ENCODE measurements at places on chromosomes 5 and 9.

DNA sequence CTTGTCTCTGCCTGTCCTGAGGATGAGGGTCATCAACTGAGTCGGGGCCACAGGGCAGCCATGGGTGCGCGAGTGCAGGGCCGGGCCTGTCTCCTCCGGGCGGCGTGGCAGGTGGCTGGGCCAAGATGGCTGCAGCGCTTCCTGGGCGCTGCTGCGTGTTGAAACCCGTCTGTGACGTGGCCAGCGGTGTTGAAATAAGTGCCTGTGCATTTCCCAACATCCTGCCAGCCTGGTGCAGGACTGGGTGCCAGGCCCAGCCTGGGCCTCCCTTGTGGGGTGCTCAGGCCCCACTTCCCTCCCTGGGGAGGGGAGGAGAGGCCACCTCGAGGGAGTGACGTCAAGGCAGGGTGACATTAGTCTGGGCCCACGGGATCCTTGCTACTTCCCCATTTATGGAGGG lies 45.5 kb downstream of the RXRA start:
- DNase-seq, result no peak

DNA sequence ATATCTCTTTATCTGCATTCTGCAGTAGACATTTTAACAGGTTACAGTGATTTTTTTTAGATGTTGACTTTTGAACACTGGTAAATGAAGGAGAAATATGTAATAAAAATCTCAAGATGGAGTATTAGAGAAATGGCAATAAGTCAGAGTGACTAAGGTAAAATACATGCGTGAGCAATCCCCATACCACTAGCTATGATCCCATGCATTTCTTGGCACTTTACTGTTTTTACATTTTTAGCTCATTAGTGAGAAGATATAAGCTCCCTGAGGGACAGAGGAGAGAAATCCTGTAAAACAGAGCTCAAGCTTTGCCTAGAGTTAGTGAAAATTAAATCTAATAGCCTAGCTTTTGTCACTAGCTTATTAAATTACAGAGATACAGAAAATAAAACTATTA lies 181.9 kb upstream of the TRPM3 start:
- no peak for DNase-seq

- DNase-seq, result no peak
These were observed 211.1 kb downstream of the DTWD2 start for GRCh38 chr5:118777189-118777736.

GRCh38 chr5:178330791-178331404 lies 98.3 kb upstream of the PHYKPL start:
- DNase-seq, result no peak

GRCh38 chr5:43386960-43387362 lies 25.2 kb downstream of the CCL28 start:
- DNase-seq, result no peak

GRCh38 chr9:98942906-98943681 lies 613 bp upstream of the COL15A1 start:
- DNase-seq, result no peak

DNA sequence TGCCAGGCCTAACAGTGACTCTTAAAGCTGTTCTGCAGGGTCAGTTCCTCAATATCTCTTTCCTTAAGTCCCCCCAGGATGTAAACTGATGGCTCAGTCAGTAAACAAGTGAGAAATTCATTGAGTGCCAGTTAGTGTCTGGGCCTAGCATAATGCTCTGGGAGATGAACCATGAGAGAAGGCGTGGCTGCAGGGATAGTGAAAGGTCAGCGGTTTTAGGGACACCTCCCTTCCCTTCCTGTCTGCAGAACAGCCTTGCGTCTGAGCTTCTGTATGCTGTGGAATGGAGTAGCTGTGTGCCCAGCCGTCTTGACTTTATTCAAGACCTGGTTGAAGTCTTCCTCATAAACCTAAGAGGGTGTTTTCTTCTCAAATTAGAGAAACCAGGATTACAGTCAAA lies 46.7 kb upstream of the DMRT3 start:
- no peak for DNase-seq

- DNase-seq, result no peak
These were observed 3.2 kb downstream of the SH3RF2 start for GRCh38 chr5:145939540-145940065.

GRCh38 chr9:21060919-21061561 lies 16.7 kb downstream of the IFNB1 start:
- DNase-seq, result no peak

DNA sequence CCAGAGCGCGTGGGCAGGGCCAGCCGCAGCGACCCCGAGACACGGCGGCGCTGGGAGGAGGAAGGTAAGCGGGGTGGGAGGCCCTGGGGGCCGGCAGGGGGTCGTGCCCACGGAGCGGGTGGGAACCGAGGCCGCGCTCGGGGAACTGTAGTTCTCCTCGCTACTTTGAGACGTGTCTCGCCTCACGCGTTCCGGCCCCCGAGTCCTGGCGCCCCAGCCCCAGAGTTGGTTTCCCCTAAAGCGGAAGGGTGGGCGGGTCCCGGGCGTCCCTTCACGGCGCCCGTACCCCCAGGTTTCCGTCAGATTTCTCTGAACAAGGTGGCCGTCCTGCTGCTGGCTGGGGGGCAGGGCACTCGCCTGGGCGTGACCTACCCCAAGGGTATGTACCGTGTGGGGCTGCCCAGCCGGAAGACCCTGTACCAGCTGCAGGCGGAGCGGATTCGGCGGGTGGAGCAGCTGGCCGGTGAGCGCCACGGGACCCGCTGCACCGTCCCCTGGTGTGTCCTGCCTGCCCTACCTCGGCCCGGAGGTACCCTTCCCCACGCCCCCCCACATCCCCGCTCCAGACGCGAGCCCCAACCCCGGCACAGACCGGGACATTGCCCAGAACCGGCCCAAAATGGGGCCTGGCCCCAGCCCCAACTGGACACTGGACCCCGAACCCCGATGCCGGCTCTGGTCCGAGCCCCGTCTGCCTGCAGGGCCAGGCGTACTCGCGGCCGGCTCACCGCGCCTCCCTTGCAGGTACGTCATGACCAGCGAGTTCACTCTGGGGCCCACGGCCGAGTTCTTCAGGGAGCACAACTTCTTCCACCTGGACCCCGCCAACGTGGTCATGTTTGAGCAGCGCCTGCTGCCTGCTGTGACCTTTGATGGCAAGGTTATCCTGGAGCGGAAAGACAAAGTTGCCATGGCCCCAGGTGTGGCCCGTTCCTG lies 709 bp downstream of the UAP1L1 start:
- no peak for DNase-seq

- DNase-seq, result no peak
These were observed 382.7 kb upstream of the CDH10 start for GRCh38 chr5:25027526-25027925.

DNA sequence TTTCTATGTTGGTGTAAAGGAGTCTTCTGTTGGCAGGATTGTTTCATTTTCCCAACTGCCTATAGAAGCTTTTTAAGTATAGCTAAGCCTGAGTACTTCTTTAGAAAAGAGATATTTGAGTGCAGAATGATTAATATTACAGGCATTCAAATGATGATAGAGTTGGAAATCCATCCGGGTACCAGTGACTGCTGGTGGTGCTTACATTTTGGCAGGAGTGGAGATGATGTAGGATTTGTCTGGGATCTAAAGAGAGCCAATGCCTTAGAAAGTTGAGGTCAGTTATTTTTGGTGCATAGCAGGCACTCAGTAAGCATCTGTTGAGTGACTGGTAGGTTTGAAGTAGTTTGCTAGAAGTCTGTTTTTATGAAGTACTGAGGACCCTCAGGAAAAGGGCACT lies 433.5 kb downstream of the DMAC1 start:
- no peak for DNase-seq

- no peak for DNase-seq
These were observed 401.9 kb upstream of the GRIA1 start for GRCh38 chr5:153088538-153088937.

- peak; percentile 35 for DNase-seq
These were observed 156.8 kb upstream of the TBC1D2 start for GRCh38 chr9:98412101-98412842.

DNA sequence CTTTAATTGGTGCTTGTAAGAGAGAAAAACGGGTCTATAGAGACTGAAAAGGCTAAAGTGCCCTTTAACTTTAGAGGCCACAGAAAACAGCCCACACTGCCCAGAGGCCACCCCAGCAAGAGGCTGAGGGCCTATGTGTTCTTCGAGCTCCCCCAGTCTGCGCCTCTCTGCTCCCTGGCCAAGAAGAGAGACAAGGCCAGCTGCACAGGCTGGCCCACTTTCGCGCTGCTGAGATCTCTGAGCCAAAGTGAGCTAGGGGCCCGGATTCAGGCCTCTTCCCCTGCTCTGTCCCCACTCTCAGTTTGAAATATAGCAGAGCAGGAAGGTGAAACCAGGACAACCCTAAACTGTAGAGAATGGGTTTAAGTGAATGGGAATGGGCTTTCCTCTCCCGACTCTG lies 132.0 kb upstream of the TRIM32 start:
- DNase-seq, result no peak

DNA sequence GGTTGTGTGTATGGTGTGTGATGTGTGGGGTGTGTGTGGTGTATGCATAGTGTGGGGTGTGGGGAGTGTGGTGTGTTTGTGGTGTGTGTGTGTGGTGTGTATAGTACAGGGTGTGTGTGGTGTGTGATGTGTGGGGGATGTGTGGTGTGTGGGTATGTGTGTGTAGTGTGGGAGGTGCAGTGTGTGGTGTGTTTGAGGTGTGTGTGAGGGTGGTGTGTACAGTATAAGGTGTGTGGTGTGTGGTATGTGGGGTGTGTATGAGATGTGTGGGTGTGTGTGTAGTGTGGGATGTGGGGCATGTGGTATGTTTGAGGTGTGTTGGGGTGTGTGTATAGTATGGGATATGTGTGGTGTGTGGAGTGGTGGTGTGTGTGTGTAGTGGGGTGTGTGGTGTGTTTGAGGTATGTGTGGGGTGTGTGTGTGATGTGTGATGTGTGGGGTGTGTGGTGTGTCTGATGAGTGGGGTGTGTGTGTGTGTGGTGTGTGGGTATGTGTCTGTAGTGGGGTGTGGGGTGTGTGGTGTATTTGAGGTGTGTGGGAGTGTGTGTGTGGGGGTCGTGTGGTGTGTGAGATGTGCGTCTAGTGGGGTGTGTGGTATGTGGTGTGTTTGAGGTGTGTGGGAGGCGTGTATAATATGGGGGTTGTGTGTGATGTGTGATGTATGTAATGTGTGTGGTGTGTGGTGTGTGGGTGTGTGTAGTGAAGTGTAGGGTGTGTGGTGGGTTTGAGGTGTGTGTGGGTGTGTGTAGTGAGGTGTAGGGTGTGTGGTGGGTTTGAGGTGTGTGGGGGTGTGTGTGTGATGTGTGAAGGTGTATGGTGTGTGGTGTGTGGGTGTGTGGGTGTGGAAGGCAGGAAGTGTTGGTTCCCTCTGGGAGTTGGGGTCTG lies 8.6 kb downstream of the ECSCR start:
- DNase-seq, result no peak

DNA sequence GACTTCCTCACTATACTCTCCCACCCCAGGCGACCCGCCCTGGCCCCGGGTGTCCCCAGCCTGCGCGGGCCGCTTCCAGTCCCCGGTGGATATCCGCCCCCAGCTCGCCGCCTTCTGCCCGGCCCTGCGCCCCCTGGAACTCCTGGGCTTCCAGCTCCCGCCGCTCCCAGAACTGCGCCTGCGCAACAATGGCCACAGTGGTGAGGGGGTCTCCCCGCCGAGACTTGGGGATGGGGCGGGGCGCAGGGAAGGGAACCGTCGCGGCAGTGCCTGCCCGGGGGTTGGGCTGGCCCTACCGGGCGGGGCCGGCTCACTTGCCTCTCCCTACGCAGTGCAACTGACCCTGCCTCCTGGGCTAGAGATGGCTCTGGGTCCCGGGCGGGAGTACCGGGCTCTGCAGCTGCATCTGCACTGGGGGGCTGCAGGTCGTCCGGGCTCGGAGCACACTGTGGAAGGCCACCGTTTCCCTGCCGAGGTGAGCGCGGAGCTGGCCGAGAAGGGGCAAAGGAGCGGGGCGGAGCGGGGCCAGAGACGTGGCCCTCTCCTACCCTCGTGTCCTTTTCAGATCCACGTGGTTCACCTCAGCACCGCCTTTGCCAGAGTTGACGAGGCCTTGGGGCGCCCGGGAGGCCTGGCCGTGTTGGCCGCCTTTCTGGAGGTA lies 2.1 kb downstream of the CA9 start:
- peak; percentile 77 for DNase-seq

DNA sequence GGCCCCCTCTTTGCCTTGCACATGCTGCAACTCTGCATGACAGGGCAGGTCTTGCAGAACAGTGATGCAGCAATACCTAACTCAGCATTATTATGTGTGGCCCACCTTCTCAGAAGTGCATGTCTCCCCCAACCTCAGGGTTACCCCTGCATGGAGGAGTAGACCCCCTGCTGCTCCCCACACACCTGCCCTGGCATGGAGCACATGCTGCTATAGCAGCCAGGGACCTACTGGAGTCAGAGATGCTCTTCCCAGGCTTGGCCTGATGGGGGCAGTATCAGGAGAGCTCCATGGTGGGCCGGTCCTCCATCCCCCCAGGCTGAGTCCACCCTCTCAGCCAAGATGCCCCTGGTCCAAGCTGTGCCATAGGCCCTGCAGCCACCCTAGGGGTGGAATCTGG lies 13.2 kb upstream of the BOD1 start:
- DNase-seq, result no peak

DNA sequence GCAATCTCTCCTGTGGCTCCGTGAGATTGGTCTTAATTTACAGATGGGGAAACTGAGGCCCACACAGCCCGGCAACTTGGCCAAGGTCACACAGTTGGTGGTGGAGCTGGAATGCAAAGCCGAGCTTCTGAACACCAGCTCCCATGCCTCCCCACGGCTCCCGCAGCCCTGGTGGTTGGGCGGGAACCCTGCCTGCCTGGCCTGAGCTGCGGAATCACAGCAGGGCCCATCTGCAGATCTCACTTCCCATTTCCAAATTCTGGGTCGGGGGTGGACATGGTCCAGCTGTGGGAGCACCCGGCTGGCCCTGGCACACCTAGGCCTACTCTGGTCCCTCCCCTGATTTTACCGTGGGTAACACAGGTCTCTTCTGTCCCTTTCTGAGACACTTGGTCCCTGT lies 35.3 kb upstream of the PHYKPL start:
- no peak for DNase-seq

- DNase-seq, result no peak
These were observed 38.0 kb upstream of the SLC44A1 start for GRCh38 chr9:105206496-105206820.

- no peak for DNase-seq
These were observed 11.2 kb downstream of the LIX1 start for GRCh38 chr5:97131139-97131710.

DNA sequence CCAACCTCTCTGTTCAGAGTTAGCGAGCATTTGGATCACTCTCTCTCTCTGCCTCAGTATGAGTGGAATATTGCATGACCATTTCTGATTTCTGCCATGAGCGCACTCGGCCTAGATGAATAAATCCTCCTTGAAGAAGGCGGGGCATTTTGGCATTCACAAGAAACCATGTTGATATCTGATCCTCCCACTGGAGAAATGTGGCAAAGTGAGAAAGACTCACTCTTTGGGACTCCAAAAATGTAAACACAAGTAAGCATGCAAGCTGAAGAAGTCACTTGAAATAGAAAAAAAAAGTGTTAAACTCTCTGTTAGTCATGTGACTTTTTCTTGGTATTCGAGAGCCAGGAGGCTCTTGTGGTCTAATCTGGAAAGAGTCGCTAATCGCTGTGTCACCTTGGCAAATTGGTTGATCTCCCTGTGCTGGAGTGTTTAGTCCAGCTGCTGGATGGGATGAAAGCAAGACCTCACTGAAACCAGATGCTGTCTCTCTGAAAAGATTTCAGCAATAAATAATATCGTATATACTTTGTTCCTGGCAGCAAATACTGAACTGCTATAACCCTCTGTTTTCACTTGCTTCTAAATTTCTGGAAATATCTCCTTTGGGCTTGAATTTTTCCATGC lies 95.5 kb downstream of the GHR start:
- no peak for DNase-seq

Measured in renal cortex interstitium (tissue), 15 donors.